Stimulated activated effector memory CD8-positive, alpha-beta T cell treated with anti-CD3 and anti-CD28 coated beads, Interleukin-12 subunit alpha, Interleukin-12 subunit beta, amount 100 ng/mL, for 72 hours (primary cell): ENCODE measurements at places on chromosomes 1 and 21.

DNA sequence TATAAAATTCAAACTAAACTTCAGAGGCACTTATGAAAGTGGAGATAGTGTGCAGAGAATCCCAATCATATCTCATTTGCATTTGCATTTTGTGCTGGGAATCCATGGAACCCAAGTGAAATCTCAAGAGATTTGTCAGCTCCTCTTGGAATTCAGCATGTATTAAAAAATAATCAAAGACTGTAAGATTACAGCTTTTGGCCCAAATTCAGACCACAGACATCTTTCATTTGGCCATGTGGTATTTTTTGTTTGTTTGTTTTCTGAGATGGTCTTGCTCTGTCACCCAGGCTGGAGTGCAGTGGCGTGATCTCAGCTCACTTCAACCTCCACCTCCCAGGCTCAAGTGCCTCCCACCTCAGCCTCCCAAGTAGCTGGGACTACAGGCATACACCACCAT, 3.8 kb upstream of the CACYBP start:
- no peak for DNase-seq

- no peak for DNase-seq
Measured at GRCh38 chr1:1974834-1975233, 28.8 kb downstream of the CFAP74 start.

- DNase-seq = no peak
Measured at GRCh38 chr1:175399795-175400194, 207.2 kb upstream of the KIAA0040 start.

DNA sequence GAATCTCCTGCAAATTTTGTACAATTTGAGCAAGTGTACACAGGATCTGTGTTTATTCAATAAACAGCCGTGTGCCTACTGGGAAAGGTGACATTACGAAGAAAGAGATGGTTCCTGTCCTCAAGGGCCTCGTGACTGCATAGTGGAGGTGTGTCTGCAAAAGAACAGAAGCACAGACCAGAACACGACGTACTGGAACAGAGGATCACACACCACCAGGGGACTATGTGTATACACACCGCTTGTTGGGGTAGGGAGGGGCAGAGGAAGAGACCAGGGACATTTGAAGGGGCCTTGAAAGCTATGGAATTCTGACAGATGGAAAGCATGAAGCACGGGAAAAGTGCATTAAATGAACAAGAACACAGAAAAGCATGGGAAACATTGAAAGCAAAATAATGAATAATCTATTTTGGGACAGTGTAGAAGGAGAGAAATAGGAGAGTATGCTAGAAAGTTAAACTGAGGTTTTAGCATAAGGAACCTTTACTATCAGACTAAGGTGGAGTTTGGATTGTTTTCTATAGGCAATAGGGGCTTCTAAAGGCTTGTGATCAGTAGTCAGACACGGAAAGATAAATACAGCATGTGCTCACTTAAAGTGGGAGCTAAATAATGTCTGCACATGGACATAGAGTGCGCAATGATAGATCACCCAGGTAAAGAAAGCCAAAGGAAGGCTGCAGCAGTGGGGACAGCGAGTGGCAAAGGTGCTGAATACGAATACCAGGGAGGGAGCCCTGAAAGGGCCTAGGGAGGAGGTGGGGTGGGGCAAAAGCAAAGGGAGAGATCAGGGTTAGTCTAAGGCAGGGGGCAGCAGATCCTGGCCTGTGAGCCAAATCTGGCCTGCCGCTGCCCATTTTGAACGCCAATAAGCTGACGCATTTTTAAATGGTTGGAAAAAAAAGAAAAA, 11.0 kb downstream of the JAK1 start:
- DNase-seq = no peak

DNA sequence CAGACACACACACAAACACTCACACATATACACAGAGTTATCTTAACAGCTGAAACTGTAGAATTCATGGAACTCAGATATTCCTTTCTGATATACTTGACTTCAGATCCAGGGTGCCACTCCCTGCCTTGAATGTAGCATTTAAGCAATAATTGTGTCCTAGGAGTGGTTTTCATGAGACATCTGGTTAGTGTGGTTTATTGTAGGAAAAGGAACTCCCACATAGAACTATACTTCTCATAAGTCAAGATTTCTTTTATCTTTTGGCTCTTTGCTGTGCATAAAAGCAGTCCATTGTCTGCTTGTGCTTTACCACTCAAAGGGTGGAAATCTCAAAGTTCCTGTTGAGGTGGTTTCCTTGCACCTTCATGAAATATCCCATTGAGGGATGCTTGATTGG, 272.6 kb upstream of the SGIP1 start:
- no peak for DNase-seq

- no peak for DNase-seq
Measured at GRCh38 chr1:162297208-162297607, 79.4 kb downstream of the SPATA46 start.

DNA sequence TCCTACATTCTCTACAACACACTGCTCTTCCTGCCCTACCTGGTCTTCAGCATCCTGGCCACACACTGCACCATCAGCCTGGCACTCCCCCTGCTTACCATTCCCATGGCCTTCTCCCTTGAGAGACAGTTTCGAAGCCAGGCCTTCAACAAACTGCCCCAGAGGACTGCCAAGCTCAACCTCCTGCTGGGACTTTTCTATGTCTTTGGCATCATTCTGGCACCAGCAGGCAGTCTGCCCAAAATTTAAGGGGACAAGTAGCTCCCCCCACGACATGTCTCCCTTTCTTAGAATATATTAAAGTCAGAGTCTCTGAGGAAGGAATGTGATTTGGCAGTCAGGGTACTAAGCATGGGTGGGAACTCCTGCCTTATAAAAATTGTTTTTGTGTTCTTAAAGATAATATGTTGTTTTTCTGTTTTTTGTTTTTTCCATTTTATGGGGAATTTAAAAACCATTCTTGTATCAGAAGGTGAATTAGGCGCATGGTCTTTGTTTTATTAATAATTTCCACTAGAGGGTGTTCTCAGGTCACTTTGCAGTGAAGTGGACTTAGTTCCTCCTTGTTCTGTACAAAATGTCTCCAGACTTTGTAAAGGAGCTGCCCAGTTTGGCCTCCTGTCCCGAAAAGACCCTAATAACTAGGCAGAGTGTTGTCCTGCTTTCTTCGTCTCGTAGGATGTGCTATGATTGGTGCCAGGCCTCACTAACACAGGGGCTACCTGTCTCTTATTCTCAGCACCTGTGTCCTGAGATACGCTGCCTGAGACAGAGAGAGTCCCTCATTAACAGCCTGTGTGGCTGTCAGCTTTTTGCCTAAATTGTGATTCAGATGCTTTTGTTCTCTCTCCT, 13.1 kb downstream of the UBIAD1 start:
- DNase-seq = no peak

GRCh38 chr1:108007531-108007930, 42.6 kb upstream of the VAV3 start:
- DNase-seq = no peak

DNA sequence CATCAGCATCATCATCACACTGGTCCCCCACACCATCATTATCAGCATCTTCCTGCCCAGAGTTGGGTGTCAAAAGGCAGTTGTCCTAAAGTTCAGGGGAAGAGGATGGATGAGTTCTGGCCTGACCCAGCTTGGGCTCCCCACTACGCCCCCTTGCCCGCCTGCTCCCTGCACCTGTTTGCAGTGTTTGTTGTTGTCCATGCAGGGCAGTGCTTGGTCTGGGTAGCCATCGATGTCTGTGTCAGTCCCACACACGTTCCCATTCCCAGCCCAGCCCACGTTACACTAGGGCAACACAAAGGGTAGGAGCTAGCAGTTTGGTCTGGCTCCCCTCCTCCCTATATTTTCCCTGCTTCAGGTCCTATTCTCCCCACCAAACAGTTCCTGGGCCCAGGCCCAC, 6.8 kb downstream of the THBS3 start:
- DNase-seq = no peak

DNA sequence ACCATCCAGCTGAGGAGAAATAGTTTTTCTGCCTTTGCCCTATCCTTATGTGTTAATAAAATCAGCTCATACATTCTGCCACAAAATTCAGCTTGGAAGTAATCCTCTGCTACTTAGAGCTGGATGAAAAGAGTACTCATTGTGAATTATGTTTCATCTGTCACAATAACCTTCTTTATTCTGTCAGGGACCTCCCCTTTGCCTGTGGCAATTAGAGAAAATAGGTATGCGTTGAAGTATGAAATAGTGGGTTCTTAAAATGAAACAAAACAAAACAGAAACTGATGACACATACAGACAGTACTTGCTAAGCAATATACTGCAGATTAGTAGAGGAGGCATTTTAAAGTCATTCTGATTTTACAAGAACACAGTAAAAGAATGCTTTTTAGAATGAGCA, 578.5 kb downstream of the USP25 start:
- no peak for DNase-seq

DNA sequence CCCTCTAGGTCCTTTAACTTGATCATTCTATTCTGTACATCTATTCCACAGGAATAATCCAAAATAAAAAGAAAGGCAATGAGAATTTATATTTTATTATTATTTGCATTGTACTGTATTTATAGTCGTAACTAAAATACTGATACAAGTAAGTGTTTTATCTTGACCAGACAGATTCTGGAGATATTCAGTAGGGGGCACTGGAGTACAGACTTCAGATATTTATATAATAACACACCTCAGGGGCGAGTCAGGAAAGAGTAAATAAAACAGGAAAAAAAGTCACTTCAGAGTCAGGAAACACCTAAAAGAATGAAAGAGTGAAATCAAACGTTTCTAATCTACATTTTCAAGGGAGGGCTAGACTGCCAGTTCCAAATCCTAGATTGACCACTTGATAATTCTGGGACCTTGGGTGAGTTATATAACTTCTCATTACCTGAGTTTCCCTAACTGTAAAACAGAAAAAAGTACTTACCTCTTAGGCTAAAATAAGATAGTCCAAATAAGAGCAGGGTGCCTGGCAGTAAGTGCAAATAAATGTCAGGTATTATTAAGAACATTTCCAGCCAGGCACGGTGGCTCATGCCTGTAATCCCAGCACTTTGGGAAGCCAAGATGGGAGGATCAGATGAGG, 31.1 kb upstream of the MTF1 start:
- DNase-seq = no peak

- DNase-seq = no peak
Measured at GRCh38 chr1:79694241-79694640, 687.7 kb upstream of the ADGRL4 start.

DNA sequence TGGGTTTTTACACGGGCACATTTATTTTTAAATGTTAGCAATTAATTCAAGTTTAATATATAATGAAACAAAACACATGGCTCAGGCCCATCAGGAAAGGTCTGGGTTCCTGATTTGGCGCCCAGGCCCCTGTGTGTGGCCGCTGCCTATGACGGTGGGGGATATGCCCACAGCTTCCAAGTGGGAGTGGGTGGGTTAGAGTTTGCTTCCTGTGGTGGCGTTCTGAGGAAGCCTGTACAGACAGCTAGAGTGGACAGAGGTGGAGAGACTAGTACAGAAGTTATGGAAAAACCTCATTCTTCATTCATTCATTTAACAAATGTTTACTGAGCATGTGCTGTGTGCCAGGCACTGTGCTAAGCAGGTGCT, 22.4 kb upstream of the EPS8L3 start:
- no peak for DNase-seq

GRCh38 chr1:6624710-6625583, at the start of gene THAP3:
Gene THAP3, plus strand, starts transcription at chr1:6624868. Its CDS starts 351 bp downstream, at chr1:6625219.
- DNase-seq = peak; percentile 91

- no peak for DNase-seq
Measured at GRCh38 chr1:9191231-9191630, 43.3 kb upstream of the H6PD start.

DNA sequence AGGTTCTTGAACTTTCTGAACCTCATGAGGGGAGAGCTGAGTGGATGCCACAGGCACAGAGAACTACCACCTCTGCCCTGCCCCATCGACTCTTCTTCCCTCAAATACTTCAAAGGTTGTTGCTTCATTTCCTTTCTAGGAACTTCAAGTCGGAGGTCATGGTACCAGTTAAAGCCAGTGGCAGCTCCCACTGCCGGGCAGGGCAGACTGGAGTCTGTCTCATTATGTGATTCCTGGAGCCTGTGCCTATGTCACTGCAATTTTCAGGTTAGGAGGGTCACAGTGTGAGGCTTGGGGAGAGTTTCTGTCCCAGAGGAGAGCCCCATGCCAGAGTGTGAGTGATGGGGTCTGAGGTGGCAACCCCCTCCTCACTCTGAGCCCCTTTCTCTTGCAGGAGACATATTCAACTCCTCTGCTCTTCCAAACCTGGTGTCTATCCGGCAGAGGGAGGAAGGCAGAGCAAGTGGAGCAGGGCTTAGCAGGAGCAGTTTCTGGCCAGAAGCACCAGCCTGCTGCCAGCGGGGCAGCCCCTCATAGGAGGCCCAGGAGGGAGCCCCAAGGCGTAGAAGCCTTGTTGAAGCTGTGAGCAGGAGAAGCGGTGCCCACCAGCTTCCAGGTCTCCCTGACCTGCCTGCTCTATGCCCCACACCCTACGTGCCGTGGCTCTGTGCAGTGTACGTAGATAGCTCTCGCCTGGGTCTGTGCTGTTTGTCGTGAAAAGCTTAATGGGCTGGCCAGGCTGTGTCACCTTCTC, 29.3 kb downstream of the CAMK1G start:
- DNase-seq = no peak

- DNase-seq = no peak
Measured at GRCh38 chr1:104761961-104762570, 1012.4 kb downstream of the AMY1C start.

DNA sequence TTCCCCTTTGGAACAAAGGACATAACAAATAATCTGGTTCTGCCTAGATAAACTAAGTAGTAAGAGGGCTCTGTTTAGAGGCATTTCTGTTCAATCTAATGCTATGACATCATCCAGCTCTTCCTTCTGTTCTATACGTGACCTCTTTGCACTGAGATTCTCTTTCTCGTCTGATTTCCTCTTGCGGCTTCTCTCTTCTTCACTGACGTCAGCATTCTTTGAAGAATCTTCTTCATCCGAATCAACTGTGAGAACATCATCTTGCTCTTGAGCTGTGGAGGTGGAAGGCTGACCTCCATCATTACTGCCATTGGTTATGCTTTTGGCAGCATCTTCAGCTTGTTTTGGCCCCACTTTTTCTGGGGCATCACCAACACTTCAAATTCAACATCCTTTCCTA, 130.4 kb downstream of the HS2ST1 start:
- no peak for DNase-seq
